ENCODE measurements at places on chromosomes 2 and 18. TPM values are rescaled to one million over a fixed set of nuclear protein-coding genes. Genes with fewer than 3 reads are reported as not detected.

DNA sequence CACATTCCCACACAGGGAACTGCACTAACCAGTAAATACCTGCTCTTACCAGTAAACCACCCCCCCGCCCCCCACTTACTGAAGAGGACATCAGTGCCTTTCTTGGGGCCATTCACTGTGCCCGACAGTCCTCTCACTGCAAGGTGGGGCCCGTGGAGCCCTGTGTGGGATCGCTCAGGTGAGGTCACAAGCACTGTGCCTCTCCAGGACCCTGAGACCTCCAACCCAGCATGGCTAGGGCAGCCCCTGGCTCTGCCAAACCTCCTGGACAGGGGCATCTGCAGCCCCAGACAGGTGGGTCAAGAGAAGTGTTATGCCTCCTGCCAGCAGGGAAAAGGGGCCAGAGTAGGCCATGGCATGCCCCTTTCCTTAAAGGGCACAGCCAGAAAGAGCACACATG is 6.7 kb upstream of the NEURL3 start:
- DNase-seq: no peak
- peaks cover 41% of the 10 kb centered on the region for H3K4me1 ChIP-seq
- H3K27me3 ChIP-seq: peaks cover 4% of the 10 kb centered on the region

DNA sequence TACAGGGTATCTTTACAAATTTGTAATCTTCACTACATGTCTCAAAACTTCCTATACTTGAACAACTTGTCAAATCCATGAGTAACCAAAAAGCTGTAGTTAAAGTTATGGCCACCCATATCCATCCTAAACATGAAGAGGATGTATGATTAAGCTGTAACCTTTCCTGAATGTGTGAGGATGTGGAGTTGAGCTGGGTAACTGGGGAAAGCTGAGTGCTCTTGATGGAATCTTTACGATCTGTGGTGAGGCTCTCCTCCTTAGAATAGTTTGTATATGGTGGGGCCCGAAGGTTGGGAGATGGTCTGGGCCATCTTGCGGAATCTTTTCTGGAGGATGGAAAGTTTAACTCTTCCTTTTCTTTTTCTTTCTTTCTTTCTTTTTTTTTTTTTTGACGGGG is 29.4 kb downstream of the DPP4 start:
- H3K4me1 ChIP-seq: peaks cover 49% of the 10 kb centered on the region
- DNase-seq: no peak
- H3K27me3 ChIP-seq: no peaks in the 10 kb centered on the region
- H3K36me3 ChIP-seq: peaks cover 25% of the 10 kb centered on the region

DNA sequence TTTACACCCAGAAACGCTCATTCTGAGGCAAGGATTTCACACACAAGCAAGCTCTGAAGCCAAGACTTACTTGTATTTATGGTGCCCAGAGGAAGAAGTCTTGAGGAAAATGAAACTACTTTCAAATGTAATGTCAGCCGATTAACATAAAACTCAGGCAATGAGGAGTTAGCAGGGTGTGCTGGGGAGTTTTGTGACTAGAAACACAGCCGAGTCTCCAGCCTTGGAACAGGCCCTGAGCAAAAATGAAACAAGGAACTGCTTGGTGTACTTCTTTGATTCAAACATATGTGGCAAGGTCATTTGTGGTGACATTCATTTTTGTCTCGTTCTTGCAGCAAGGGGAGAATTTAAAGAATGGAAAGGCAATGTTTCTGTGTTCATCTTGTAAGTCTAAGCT is 4.5 kb downstream of the DYTN start:
- H3K27me3 ChIP-seq: peaks cover 6% of the 10 kb centered on the region
- H3K4me1 ChIP-seq: no peaks in the 10 kb centered on the region
- no peaks in the 10 kb centered on the region for H3K36me3 ChIP-seq
- no peak overlapping the region for H3K4me3 ChIP-seq
- H3K27ac ChIP-seq: no peak overlapping the region
- DNase-seq: no peak

DNA sequence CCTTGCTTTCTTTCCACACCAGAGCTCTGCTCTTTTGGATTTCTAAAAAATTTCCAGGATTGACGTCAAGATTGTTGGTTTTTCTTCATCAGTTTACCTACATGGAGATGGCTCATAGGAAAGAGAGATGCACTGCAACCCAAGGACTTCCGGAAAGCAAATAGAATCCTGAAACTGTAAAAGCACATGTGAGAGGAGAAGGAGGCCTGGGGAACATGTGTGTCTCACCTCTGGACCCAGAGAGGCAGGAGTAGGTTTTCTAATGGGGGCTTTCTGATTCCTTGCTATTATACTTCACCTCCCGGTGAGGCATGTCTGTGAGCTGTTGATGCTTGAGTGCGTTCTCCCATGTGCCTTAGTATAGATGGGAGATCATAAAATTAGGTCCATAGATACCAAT is 362.8 kb downstream of the DCDC2C start:
- no peaks in the 10 kb centered on the region for H3K4me1 ChIP-seq
- no peaks in the 10 kb centered on the region for H3K36me3 ChIP-seq
- no peaks in the 10 kb centered on the region for H3K27me3 ChIP-seq
- no peak for DNase-seq

GRCh38 chr18:44915661-44916060 is 235.0 kb downstream of the SETBP1 start:
- peaks cover 8% of the 10 kb centered on the region for H3K27me3 ChIP-seq
- H3K36me3 ChIP-seq: peaks cover 5% of the 10 kb centered on the region
- H3K4me1 ChIP-seq: peaks cover 23% of the 10 kb centered on the region
- no peak for DNase-seq
- H3K4me3 ChIP-seq: no peak overlapping the region
- H3K27ac ChIP-seq: no peak overlapping the region

DNA sequence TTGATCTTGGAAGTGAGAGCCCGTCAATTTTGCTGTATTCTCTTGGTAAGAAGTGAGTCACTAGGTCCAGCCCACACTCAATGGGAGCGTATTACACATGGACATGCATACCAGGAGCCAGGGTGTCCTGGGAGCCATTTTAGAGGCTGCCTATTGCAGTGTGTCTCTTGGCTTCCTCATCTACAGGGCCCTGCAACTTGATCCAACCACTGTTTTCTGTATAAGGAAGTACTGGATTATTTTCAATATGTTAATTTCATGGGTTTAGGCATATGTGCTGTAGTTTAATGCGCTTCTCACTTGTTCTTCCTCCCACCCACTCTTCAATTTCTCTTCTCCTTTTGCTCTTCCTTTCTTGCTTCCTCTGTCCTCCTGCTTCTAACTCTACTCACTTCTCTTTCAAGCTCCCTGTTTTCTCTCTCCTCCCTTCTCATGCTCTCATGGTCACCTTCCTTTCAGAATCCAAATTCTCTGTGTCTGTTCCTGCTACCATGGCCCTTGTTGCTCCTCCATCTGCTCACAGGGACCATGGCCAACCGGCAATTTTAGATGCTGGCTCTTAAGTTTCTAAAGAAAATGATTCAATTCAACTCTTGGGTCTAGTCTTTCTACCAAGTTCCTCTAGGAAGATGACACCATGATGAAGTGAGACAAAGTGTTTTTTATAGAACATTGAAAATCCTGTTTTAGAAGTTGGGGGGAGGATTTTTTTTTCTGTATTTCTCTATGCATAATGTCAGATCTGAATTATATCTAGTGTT is 152.0 kb upstream of the ZEB2 start:
- H3K27me3 ChIP-seq: peaks cover 6% of the 10 kb centered on the region

DNA sequence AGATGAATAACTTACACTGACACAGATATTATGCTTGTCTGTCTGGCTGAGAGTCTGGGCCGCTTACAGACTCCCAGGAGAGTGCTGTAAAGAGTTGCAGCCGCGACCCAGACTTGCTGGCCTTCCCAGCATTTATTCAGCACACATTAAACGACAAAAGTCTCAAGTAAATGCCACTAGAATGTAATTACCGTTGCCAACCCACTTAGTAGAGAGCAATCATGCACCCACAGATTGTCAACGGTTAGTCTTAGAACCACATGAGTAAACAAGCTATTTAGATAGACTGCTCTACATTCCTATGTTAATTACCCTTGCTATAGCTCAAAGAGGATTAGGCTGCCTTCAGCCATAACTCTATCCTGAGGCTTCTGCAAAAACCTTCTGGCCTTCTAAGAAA is 47.8 kb upstream of the C2orf74 start:
- no peaks in the 10 kb centered on the region for H3K27me3 ChIP-seq
- H3K4me1 ChIP-seq: peaks cover 4% of the 10 kb centered on the region
- DNase-seq: no peak
- H3K4me3 ChIP-seq: no peak overlapping the region
- no peak overlapping the region for H3K27ac ChIP-seq
- peaks cover 3% of the 10 kb centered on the region for H3K36me3 ChIP-seq

Gene CXCR1
- not detected for total RNA-seq

Gene MC4R
- not detected for total RNA-seq

Gene CSRNP3
- total RNA-seq: not detected

Gene FTCDNL1
- total RNA-seq: 2.1 TPM

Gene PTPRN
- not detected for total RNA-seq
